ENCODE measurements at places on chromosomes 7 and 10.

DNA sequence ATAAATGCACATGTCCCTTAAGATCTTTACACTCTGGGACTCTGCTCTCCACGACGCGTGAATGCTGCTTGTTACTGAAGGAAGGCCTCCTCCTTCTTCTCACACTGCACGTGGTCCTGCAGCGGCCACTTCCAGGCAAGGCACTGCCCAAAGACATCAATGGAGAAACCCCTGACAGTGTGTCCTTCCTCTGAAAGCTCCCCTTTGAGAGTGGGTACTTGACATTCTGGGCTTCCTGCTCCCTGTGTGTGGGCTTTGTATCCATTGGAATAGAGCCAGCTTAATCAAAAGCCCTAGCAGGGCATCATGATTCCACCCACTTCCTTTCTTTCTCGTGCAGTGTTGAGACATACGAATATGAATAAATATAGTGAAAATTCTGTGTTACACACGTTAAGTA is 69.7 kb upstream of the STK17A start:
- DNase-seq, result no peak

GRCh38 chr10:11687779-11688447 is 54.3 kb upstream of the ECHDC3 start:
- no peak for DNase-seq

DNA sequence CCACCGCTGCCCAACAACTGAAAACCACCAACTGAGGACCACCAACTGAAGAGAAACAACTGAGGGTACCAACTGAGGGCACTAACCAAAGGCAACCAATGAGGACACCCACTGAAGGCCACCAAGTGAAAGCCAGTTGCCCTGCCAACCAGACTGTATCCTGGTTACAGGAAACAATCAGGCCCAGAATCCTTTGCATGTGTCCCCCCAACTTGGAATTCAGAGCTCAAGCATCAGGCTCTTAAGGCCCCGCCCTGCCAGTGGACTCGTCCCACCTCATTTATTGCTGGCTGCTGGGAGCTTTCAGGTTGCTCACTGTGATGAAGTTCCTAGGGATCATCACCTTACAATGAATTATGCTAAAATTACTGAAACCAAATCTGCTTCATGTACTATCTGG is 76.6 kb upstream of the ABI1 start:
- no peak for DNase-seq

- no peak for DNase-seq
These were observed 46.9 kb downstream of the AKR1C4 start for GRCh38 chr10:5243521-5243987.

GRCh38 chr7:157690833-157691585 is 354.2 kb downstream of the DNAJB6 start:
- DNase-seq, result no peak

All from NCI-H82 (cell line).